ENCODE measurements at places on chromosomes 13 and 19. TPM values are rescaled to one million over a fixed set of nuclear protein-coding genes. Genes with fewer than 3 reads are reported as not detected.

- DNase-seq, result no peak
Observed at GRCh38 chr13:80132741-80133601, 208.0 kb downstream of the SPRY2 start.

GRCh38 chr19:290372-291005, 714 bp downstream of the PLPP2 start:
- no peak for DNase-seq

The KLK3 gene
- not detected for total RNA-seq

GRCh38 chr13:73721571-73721970, 412.6 kb downstream of the KLF12 start:
- DNase-seq, result no peak

GRCh38 chr13:20015763-20016162, 57.2 kb downstream of the ZMYM2 start:
- no peak for DNase-seq

GRCh38 chr19:1025960-1026782, at the start of gene CNN2:
TSS of gene CNN2 (plus strand) at chr19:1026608. CDS start at chr19:1026662, 54 bp downstream.
- DNase-seq, result peak; percentile 76

DNA sequence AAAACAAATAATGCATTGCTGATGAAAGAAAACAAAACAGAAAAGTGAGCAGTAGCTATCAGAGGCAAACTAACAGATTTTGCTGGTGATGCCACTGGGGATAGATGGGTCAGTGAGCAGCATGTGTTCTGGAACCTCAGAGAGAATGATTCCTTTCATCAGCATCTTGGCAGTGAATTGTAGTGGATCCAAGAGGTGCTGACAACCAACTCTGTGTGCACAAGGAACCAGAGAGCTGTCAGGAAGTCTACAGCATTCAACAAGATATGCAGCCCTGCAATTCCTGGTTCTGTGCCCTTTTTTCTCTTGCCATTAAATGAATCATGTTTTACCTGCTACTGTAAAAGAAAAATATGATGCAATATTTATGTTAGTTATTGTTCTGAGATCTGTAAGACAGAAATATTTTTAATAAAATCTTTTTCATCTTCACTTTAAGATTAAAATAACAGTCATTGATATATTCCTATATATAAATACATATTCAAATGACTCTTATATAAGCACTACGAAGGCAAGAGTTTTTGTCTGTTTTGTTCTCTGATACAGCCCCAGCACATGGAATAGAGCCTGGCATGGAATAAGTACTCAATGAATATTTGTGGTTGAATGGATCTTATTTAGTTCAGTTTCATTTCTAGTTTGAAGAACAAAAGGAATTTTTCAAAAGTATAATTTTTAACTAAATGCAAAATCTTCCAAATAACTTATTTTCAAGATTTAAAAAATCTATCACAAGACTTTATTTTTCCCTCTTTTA, 80.8 kb downstream of the FREM2 start:
- no peak for DNase-seq

- DNase-seq, result no peak
Observed at GRCh38 chr19:39106194-39106593, 19.4 kb upstream of the PAK4 start.

- no peak for DNase-seq
Observed at GRCh38 chr13:110293649-110294048, 13.3 kb downstream of the COL4A1 start.

The TEX26 gene
- total RNA-seq, result not detected

GRCh38 chr13:107234319-107235073, 666.6 kb upstream of the ARGLU1 start:
- no peak for DNase-seq
